ENCODE measurements at places on chromosomes 13 and 19. TPM values are rescaled to one million over a fixed set of nuclear protein-coding genes. Genes with fewer than 3 reads are reported as not detected.

CEACAM3 gene
- total RNA-seq: 0.30 TPM

ADM5 gene
- 1.9 TPM for total RNA-seq

ADAMTSL5 gene
- total RNA-seq: 3.0 TPM

KCNJ14 gene
- 1.9 TPM for total RNA-seq

SOX1 gene
- 3.4 TPM for total RNA-seq

CLEC17A gene
- 0.75 TPM for total RNA-seq

KLHL1 gene
- 0.82 TPM for total RNA-seq

COX6B2 gene
- not detected for total RNA-seq

SYNE4 gene
- 0.90 TPM for total RNA-seq

UBE2L5 gene
- total RNA-seq: not detected

NBEA gene
- 103 TPM for total RNA-seq

FRY gene
- total RNA-seq: 109 TPM

LILRB5 gene
- total RNA-seq: 1.4 TPM

SLC7A9 gene
- total RNA-seq: 2.8 TPM

DPF1 gene
- 60.3 TPM for total RNA-seq

TNFSF9 gene
- total RNA-seq: 4.8 TPM

CYP4F2 gene
- not detected for total RNA-seq

TBXA2R gene
- 0.66 TPM for total RNA-seq

ACER1 gene
- not detected for total RNA-seq
